ENCODE measurements at places on chromosomes 11 and 22. TPM values are rescaled to one million over a fixed set of nuclear protein-coding genes. Genes with fewer than 3 reads are reported as not detected.

The GLYATL2 gene
- not detected for total RNA-seq

GRCh38 chr22:44108806-44109385, 71.8 kb upstream of the PARVG start:
- no peak overlapping the region for H3K4me3 ChIP-seq
- no peaks in the 10 kb centered on the region for H3K27me3 ChIP-seq
- no peaks in the 10 kb centered on the region for H3K36me3 ChIP-seq
- H3K27ac ChIP-seq = no peak overlapping the region

GRCh38 chr11:128948583-128948982, 5.9 kb upstream of the TP53AIP1 start:
- no peaks in the 10 kb centered on the region for H3K4me1 ChIP-seq
- no peaks in the 10 kb centered on the region for H3K36me3 ChIP-seq
- H3K4me3 ChIP-seq = no peak overlapping the region
- peaks cover 12% of the 10 kb centered on the region for H3K27me3 ChIP-seq
- DNase-seq = no peak

The NRXN2 gene
- 0.41 TPM for total RNA-seq

The SLC22A8 gene
- total RNA-seq = not detected

The PRDM11 gene
- 1.2 TPM for total RNA-seq

- H3K27ac ChIP-seq = no peak overlapping the region
- DNase-seq = no peak
- no peak overlapping the region for H3K4me3 ChIP-seq
These were observed 254.5 kb upstream of the NARS2 start for GRCh38 chr11:78829146-78829545.
